Stimulated activated CD8-positive, alpha-beta memory T cell treated with anti-CD3 and anti-CD28 coated beads, Interleukin-15, amount 100 ng/mL, for 48 hours (primary cell): ENCODE measurements at places on chromosomes 16 and 17.

GRCh38 chr16:89295915-89296314, 78.4 kb downstream of the ZNF778 start:
- no peak for DNase-seq

DNA sequence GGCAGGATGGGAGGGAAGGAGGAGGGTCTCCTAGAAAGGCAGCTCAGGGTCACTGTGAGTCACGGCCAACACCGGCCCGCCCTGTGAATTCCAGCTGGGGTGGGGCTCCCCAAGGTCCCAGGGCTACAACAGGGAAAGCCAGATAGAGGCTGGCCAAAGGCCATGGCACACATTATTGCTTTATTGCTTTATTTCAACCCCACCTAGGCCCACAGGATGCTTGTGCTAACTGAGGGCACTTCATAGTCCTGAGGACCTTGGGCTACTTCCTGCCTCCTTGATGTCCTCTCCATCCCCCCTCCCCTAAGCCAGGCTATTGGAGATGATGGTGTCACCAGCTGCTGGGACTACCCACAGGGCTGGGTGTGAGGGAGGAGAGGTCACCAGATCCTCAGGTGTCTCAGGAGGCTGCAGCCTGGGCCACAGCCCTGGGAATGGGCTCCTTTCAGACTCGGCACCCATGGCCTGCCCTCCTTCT, 26.1 kb downstream of the LRRC75A start:
- DNase-seq, result no peak

- peak; percentile 23 for DNase-seq
Measured at GRCh38 chr16:87661561-87661960, 59.3 kb downstream of the JPH3 start.

- DNase-seq, result no peak
Measured at GRCh38 chr16:8585041-8585440, 5.3 kb downstream of the TMEM114 start.

DNA sequence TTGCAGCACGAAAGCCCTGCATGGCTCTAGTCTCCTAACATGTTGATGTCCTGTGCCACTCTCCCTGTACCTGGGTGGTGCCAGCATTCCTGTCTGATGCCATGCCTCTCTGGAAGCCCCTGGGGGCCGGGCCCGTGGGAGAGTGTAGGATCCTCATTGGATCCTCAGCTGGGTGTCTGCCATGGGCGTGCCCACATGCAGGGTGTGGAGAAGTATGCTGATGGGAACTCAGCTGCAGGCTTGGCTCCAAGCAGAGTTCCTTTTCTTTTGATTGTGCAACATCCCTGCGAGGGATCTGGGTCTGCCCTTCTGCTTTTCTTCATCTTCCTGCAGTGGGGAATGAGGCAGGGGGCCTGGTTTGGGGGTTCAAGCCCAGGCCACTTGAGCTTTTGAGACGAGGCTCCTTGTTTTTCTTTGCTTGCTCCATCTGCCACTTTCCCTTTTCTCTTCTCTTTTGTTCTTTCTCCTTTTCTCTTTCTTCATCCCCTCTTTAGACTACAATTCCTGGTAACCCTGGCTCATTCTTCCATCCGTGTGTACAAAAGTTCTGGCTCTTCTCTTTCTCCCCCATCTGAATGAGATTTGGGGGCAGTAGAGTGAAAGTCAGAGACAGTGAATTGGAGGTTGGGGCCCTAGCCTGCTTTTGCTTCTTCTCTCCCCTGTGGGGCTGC, 32.9 kb downstream of the KSR1 start:
- DNase-seq, result no peak

DNA sequence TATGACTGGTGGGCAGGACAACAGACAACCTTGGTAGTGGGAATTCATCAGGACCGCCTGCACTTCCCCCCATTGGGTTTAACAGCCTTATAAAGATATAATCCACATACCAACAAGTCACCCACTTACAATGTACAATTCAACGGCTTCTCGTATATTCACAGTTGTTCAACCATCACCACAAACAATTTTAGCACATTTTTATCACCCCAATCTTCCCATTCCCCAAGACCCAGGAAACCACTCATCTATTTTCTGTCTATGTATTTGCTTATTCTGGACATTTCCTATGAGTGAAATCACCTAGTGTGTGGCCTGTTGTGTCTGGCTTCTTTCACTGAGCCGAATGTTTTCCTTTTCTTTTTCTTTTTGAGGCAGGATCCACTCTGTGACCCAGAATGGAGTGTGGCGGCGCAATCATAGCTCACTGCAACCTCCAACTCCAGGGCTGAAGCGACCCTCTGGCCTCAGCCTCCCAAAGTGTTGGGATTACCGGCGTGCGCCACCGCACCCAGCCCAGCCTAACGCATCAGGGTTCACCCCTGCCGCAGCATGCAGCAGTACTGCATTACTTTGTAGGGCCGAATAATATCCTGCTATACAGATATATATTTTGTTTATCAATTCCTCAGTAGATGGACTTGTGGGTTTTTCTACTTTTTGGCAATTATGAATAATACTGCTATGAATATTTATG, 10.9 kb downstream of the ANKS3 start:
- DNase-seq, result no peak

DNA sequence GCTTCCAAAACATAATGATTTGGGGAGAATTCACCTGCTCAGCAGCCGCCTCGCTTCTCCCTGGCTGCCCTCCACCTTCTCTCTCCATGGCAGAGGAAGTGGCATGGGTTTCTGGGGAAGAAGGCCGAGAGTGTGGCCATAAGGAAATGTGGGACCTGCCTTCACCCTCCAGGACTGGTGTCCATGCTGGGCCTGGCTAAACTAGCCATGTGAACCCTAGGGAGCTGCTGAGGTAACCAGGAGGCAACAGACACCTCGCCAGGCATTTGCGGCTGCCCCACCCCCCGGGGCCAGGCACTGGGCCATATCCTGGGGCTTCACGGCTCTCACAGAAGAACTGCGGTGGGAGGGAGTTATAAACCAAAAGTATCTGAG, 9.9 kb upstream of the CMTM4 start:
- DNase-seq, result no peak
